Globus pallidus (tissue), 1 donor: ENCODE measurements at places on chromosomes 12 and 14.

- no peak for DNase-seq
Observed at GRCh38 chr14:72104011-72104613, 171.9 kb downstream of the RGS6 start.

GRCh38 chr12:95074766-95075165 is 1.3 kb upstream of the NR2C1 start:
- DNase-seq = peak; percentile 6

DNA sequence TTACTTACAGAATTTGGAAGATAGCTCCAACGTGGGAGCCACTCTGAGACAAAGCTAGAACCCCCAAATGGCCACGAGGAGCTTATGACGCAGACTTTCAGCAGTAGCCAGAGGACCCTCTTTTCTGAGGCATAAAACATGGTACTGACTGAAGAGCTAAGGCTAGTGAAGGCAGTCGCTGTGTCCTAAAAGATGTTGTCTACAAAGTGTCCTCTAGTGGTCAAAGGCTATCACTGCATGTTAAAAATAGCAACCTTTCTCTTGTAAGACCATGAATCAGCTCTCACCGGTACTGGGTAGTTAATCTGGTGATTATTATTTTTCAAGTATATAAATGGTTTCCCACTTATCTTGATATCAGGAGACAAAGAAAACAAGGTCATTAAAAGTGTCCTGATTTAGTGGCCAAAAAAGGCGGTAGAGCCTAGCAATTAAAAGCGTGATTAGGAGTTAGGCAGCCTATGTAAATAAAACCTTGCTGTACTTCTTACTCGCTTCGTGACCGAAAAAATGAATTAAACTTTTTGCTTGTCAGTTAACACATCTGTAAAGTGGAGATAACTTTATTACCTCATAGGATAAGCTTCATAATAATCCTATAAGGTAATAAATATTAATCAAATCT is 47.0 kb upstream of the LGR5 start:
- peak; percentile 57 for DNase-seq

GRCh38 chr14:39097159-39097558 is 5.9 kb downstream of the SEC23A start:
- DNase-seq = no peak

GRCh38 chr14:93039649-93040315 is 75.9 kb downstream of the ITPK1 start:
- DNase-seq = no peak

DNA sequence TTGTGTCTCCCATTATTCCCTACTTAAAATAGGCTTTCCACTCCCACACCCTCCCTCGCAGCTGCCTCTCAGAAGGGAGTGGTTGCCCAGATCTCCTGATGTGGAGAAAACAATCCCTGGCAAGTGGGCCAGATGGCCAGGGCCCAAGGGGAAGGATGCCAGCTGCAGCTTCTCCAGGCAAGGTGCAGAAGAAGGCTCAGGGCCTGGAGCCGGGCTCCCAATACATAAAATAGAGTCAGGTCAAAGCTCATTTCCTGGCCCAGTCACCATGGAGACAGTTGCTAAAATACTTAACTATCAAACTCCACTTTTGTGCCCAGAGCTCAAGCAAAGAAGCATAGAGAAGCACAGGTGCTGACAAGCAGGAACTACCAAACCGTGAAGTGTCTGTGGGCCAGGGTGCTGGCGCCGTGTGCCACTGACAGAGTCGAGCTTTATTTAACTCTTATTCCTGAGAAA is 45.7 kb upstream of the ITPR2 start:
- no peak for DNase-seq

GRCh38 chr14:23432102-23432925 is 3.1 kb downstream of the MYH7 start:
- no peak for DNase-seq

GRCh38 chr12:84607170-84607819 is 305.3 kb downstream of the SLC6A15 start:
- no peak for DNase-seq
